ENCODE measurements at places on chromosomes 7 and 10.

DNA sequence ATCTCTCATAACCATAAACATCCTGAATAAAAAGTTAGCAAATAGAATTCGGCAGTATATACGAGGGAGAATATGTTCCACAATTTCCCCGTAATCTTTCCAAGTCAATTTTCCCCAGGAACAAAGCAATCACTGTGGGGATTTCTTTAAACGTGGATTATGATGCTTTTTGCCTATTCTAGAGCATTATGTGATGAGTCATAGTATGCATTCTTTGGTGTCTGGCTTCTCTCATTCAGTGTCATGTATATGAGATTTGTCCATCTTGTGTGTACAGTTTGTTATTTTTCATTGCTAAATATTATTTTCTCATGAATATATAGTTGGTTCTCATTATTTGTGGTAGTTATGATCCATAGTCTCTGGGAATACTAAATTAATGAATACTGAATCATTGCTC is 9.9 kb upstream of the OR9A4 start:
- no peaks in the 10 kb centered on the region for H3K4me1 ChIP-seq
- no peaks in the 10 kb centered on the region for H3K36me3 ChIP-seq
- DNase-seq = no peak
- no peak overlapping the region for H3K27ac ChIP-seq
- H3K27me3 ChIP-seq = no peaks in the 10 kb centered on the region

- no peak overlapping the region for H3K4me3 ChIP-seq
- no peaks in the 10 kb centered on the region for H3K4me1 ChIP-seq
- H3K36me3 ChIP-seq = no peaks in the 10 kb centered on the region
- peak; percentile 68 for DNase-seq
- H3K27me3 ChIP-seq = no peaks in the 10 kb centered on the region
Measured at GRCh38 chr7:105429746-105430612, 41.3 kb upstream of the SRPK2 start.

- H3K4me1 ChIP-seq = no peaks in the 10 kb centered on the region
- H3K36me3 ChIP-seq = no peaks in the 10 kb centered on the region
- H3K4me3 ChIP-seq = no peak overlapping the region
- no peak overlapping the region for H3K27ac ChIP-seq
- no peak for DNase-seq
Measured at GRCh38 chr7:27229448-27229847, 13.2 kb upstream of the EVX1 start.

DNA sequence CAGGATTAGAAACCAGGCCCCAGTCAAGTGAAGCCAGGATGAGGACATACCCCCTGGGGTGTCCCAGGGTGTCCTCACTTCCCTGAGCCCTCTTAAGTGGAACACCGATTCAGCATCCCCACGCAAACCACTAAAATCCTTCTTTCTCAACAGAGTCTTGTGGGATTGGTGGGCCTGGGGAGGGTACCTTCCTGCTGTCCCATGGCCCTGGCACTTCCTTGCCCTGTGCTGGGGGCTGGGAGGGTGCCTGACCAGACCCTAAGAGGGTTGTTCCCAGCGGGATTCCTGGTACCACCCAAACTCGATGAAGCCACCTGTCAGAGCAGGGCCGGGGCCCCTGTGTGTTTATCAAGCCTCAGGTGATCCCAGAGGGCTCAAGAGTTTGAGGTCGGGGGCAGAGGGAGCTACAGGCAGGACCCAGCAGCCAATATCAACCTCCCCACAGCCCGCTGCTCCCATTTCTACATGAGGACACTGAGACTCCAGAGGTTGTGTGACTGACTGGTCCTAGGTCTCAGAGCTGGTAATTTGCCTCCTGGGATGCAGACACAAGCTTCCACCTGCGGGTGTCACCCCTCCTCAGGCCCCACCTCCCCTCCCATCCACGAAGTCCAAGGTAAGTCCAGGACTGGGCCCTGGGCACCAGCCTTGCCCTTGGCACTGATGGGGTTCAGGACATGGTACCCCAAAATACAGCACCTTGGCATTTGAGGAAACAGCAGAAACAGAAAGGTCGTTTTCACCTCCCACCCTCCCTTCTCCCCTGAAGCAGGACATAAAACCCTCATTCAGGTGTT is 31.4 kb downstream of the OAT start:
- no peaks in the 10 kb centered on the region for H3K36me3 ChIP-seq
- H3K4me3 ChIP-seq = no peak overlapping the region
- no peak overlapping the region for H3K27ac ChIP-seq
- H3K27me3 ChIP-seq = no peaks in the 10 kb centered on the region
- H3K4me1 ChIP-seq = peaks cover 13% of the 10 kb centered on the region
- peak; percentile 26 for DNase-seq

DNA sequence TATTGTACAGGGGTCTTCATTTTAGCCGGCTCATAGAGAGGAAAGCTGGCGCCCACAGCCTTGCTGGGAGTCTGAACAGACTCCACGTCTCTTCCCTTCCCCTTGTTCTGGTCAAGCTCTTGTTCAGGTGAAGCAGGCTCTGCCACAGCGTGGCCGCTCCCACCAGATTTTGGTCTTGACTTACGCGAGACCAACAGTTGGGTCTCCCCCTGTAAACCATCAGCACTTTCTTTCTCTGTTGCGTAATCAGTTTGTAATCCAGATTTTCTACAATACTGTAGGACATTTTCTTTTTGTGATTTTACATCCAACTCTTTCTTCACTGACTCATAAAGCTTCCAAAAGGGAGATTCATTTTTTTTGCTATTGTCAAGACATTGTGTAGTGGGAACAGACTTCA is 10.9 kb downstream of the MKI67 start:
- H3K36me3 ChIP-seq = no peaks in the 10 kb centered on the region
- H3K4me1 ChIP-seq = no peaks in the 10 kb centered on the region
- H3K27ac ChIP-seq = no peak overlapping the region
- no peak for DNase-seq
- no peaks in the 10 kb centered on the region for H3K27me3 ChIP-seq

DNA sequence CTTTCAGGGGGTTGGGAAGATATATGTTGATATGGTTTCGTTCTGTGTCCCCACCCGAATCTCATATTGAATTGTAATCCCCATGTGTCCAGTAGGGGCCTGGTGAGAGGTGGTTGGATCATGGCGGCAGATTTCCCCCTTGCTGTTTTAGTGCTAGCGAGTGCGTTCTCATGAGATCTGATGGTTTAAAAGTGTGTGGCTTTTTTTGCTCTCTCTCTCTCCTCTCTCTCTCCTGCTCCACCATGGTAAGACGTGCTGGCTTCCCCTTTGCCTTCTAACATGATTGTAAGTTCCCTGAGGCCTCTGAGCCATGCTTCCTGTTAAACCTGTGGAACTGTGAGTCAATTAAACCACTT is 68.4 kb upstream of the PDZD8 start:
- H3K27ac ChIP-seq = no peak overlapping the region
- no peaks in the 10 kb centered on the region for H3K27me3 ChIP-seq
- no peaks in the 10 kb centered on the region for H3K36me3 ChIP-seq

DNA sequence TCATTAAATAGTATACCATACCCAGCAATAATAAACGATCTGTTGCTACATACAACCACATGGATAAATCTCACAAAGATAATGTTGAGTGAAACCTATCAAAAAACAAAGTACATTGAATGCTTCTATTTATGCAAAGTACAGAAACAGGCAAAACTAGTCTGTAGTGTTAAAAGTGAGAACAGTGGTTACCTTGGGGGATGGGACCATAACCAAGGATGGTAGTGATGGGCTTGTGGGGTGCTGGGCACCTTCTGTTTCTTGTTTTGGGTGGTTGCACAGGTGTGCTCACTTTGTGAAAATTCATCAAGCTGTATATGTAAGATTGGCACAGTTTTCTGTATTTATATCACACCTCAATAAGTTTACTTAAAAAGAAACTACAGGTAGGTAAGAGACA is 105.7 kb downstream of the ATE1 start:
- no peak overlapping the region for H3K27ac ChIP-seq
- H3K4me1 ChIP-seq = no peaks in the 10 kb centered on the region
- no peak for DNase-seq
- H3K36me3 ChIP-seq = no peaks in the 10 kb centered on the region

GRCh38 chr7:93707249-93707648 is 132.7 kb upstream of the CALCR start:
- no peak overlapping the region for H3K27ac ChIP-seq
- no peaks in the 10 kb centered on the region for H3K4me1 ChIP-seq
- H3K36me3 ChIP-seq = no peaks in the 10 kb centered on the region
- DNase-seq = no peak
- H3K4me3 ChIP-seq = no peak overlapping the region

DNA sequence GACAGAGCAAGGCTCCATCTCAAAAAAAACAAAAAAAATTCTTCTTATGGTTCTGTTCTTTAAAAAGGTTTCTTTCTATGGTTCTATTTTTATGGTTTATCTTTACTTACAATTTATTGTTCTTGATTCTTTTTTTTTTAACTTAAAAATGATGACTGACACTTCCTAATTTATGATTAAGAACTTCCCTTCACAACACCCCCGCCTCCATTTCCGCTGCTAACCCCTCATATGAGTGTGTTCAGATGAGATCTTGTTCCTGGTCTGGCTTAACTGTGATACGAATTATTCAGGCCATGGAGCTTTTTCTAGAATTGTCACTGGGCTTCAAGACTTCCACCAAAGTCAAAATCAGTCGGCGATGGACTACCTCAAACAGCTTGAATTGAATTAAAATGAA is 33.9 kb downstream of the PTER start:
- H3K27me3 ChIP-seq = no peaks in the 10 kb centered on the region
- H3K36me3 ChIP-seq = no peaks in the 10 kb centered on the region
- peaks cover 5% of the 10 kb centered on the region for H3K4me1 ChIP-seq
- DNase-seq = peak; percentile 6

DNA sequence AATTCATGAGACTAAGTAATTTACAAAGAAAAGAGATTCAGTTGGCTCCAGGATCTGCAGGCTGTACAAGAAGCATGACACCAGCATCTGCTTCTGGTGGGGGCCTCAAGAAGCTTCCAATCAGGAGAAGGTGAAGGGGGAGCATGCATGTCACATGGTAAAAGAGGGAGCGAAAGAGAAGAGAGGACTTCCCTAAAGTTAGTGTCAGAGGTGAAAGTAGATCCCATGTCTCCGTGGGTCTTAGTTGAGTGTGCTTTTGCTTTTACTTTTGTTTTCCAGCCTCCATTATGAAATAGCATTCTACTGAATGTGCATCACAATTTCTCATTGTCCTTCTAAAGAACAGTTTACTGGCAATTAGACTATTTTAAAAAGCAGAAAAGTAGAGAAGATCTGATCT is 213.6 kb upstream of the FZD1 start:
- H3K4me1 ChIP-seq = no peaks in the 10 kb centered on the region
- no peak overlapping the region for H3K4me3 ChIP-seq
- H3K27me3 ChIP-seq = no peaks in the 10 kb centered on the region
- H3K36me3 ChIP-seq = no peaks in the 10 kb centered on the region
- H3K27ac ChIP-seq = no peak overlapping the region

GRCh38 chr7:17347401-17347800 is 48.9 kb downstream of the AHR start:
- H3K27me3 ChIP-seq = no peaks in the 10 kb centered on the region
- H3K4me1 ChIP-seq = no peaks in the 10 kb centered on the region
- H3K4me3 ChIP-seq = no peak overlapping the region

DNA sequence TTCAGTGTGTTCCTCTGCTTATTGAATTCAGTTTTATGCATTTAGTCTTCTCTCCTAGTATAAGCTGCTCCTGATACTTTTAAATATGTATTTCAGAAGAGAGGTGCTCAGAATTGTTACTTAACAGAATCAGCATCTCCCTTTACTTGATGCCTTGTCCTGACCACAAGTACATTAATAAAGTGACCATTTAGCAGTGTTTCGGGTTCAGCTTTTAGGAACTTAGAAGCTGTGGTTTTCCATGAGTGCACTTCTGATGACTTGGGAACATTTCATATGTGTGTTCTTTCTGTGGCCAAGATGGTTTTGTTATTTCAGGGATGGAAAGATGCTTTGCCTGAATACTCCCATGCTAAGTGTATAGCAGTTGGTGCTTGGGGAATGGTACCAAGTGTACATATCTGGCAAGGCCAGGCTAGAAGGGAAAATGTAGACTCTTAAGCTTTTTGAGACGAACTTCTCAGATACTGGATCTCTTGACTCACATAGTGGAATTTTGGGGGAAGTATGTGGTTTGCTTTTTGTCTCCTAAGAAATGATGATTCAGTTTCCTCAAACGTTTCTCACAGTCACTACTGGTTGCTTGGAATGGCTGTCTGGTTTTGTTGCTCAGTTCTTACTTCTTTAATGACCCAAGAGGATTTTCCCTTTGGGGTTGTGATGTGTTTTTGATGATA is 17.2 kb downstream of the SGPL1 start:
- no peaks in the 10 kb centered on the region for H3K27me3 ChIP-seq
- no peak for DNase-seq
- H3K4me1 ChIP-seq = no peaks in the 10 kb centered on the region

DNA sequence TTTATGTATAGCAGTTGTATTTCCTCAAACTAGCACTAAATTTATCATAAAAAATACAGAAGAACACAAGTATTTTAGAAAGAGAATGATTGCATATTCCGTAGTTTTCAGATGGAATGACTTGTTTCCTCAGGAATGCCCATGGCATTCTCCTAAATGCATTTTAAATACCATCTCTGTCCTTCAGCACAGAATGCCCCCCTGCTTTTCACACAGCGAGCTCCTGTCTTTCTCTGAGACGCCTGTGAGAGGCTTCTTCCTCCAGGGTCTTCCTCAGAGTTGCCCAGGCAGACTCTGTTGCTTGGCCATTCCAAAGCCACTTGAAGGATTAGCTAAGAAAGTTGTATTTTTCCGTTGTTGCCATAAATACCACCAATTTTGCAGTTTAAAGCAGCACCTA is 10.1 kb downstream of the LANCL2 start:
- H3K36me3 ChIP-seq = no peaks in the 10 kb centered on the region
- no peaks in the 10 kb centered on the region for H3K27me3 ChIP-seq
- DNase-seq = no peak
- H3K4me1 ChIP-seq = no peaks in the 10 kb centered on the region
- no peak overlapping the region for H3K4me3 ChIP-seq

- H3K4me1 ChIP-seq = no peaks in the 10 kb centered on the region
- H3K4me3 ChIP-seq = no peak overlapping the region
- H3K27ac ChIP-seq = no peak overlapping the region
- H3K27me3 ChIP-seq = no peaks in the 10 kb centered on the region
- H3K36me3 ChIP-seq = no peaks in the 10 kb centered on the region
- no peak for DNase-seq
Measured at GRCh38 chr7:29924006-29924405, 65.6 kb downstream of the SCRN1 start.

GRCh38 chr10:15815242-15815885 is 44.9 kb downstream of the MINDY3 start:
- H3K4me3 ChIP-seq = no peak overlapping the region
- H3K36me3 ChIP-seq = peaks cover 27% of the 10 kb centered on the region
- H3K27ac ChIP-seq = no peak overlapping the region
- no peak for DNase-seq

GRCh38 chr7:74599244-74599643 is 58.3 kb upstream of the GTF2I start:
- H3K27me3 ChIP-seq = no peaks in the 10 kb centered on the region
- no peaks in the 10 kb centered on the region for H3K4me1 ChIP-seq
- no peak for DNase-seq
- no peak overlapping the region for H3K27ac ChIP-seq
